ENCODE measurements at places on chromosomes 16 and 17. TPM values are rescaled to one million over a fixed set of nuclear protein-coding genes. Genes with fewer than 3 reads are reported as not detected.

DNA sequence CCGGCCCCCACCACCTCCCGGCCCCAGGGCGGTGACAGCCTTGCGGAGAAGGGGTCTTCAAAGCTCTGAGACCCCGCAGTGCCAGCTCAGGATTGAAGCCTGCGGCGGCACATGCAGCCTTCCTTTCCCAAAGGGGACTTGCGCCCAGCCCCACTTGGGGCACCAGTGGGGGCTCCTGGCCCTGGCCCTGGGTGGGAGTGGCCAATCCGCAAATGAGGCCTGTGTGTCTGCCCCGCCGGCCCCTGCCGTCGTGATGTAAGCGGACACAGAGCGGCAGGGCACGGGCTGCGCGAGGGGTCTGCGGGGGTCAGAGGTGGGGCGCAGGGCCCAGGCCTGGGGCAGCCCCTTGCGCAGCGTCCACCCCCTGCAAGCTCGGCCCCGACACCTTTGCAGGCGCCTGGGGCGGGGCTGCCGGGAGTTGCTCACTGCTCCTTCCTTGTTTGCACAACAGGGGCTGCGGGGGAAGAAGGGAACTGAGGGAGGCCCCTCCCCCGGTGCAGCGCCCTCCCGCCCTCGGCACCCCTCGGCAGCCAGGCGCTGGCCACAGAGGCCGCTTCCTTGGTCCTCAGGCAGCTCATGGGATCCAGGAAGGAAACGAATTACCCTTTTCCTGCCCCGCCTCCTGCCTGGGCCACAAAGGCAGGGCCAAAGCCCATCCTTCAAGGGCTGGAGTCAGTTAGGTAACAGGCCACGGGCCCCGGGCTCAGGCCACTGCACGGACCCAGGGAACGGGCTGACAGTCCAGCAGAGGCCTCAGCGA, 2.9 kb downstream of the SLC16A3 start:
- peak; percentile 78 for DNase-seq

Gene PAFAH1B1
- 132 TPM for polyA plus RNA-seq

- no peak for DNase-seq
These were observed 68.1 kb upstream of the CPHXL start for GRCh38 chr16:75794426-75794825.

DNA sequence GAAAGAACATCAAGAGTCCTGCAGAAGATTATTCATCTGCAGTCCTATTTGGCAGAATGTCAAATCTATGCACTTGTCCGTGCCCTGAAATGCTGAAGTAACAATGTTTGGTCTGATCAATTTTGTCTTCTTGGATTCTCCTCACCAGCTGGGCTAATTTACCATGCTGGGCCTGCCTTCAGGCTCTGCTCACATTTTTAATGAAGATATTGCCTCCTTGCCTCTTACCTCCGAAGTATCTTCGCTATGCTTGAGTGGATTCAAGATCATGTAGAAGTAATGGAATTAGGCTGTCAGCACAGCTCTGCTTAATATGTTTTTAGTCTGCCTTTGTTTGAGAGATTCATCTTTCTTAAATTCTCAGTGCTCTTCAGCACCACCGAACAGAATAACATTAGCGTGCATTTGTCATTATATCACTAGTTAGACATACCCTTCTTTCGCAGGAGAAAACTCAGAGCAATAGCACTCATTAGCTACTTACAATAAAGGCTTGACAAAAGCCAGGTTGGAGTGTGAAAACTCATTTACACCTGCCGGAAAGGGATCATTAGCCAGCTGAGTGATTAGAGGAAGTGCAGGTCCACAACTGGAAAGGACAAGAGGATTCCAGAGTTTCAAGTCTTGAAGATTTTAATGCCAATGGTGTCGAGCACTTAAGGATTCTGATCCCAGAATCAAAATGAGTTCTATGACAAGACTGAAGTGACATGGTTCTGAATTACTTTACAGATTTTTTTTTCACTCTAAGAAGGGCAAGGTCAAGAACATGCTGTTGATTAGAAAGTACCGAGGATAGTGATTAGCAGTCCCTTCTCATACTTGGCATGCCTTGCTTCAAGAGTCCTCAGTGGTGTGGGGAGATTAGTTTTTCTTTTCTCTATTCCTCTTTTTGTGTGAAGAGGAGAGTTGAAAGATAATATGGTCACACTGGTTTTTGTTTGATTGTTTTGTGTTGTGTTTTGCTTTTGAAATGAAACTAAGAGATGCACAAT, 405.6 kb upstream of the TOM1L1 start:
- DNase-seq = no peak

Gene SMIM5
- 0.15 TPM for polyA plus RNA-seq

DNA sequence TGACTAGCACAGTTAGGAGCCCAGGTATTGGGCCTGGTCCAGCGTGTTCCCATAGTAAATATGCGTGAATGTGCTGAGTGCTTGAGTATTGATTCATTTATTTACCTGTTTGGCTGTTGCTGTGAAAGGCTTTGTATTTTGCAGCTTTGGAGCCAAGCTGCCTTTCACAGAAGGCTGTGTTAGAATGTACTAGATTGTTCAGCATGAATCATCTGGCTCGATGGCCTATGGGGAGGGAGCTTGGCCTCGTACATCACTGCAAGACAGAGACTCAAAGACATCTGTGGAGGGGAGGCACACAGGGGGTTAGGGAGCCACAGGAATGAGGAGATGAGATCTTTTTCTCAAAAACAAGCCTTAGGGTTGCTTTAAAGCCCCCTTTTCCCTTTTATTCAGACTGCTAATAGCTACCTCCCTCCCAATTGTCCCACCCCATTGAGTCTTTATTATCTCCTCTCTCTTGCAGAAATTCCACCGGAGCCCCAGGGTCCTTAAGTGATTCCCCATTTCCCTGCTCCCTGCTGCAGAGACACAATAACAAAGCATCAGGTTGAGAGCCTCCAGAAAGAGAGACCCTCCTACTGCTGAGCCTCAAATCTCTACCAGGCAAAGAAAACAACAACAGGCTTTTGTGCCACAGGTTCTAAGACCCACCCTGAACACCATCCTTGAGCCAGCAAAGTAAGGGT, 307.2 kb downstream of the ABCC12 start:
- no peak for DNase-seq

Gene KCNH4
- 0.37 TPM for polyA plus RNA-seq

- DNase-seq = no peak
These were observed 82.2 kb upstream of the BRD7 start for GRCh38 chr16:50450957-50451356.

Gene PRR11
- 58.1 TPM for polyA plus RNA-seq

- no peak for DNase-seq
These were observed 46.7 kb downstream of the MAP2K6 start for GRCh38 chr17:69460963-69461922.

Gene CD300E
- not detected for polyA plus RNA-seq

- DNase-seq = no peak
These were observed 11.4 kb downstream of the PROCA1 start for GRCh38 chr17:28700278-28700677.

- no peak for DNase-seq
These were observed 504 bp upstream of the GOSR1 start for GRCh38 chr17:30476726-30477082.

DNA sequence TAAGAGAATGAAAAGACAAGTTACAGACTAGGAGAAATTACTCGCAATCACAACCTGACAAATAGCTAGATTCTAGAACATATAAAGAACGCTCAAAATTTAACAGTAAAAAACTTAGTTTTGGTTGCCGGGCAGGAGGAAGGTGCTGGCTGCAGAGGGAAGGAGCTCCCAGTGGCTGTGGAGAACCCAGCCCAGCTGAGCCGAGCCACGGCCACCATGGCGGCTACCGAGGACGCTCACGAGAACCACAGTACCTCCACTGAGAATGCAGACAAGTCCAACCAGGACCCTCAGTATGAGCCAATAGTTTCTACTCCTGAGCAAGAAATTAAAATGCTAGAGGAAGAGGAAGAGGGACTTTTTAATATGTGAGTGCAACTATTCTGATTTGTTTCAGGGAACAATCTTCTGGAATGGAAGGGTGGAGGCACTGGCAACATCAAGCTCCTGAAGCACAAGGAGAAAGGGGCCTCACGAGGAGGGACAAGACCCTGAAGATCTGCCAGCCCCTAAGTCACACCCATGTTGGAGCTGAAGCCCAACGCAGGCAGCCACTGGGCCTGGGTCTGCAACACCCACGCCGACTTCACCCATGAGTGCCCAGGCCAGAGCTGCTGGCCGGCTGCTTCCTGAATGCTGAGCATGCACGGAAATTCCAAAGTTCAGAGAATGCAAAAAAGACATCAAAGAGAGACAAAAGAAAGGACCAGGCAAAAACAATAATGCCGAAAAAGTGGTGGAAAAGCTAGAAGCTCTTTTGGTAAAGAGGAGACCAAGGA, 55.0 kb downstream of the DNAH17 start:
- no peak for DNase-seq

Gene TMED6
- polyA plus RNA-seq = 0.19 TPM

DNA sequence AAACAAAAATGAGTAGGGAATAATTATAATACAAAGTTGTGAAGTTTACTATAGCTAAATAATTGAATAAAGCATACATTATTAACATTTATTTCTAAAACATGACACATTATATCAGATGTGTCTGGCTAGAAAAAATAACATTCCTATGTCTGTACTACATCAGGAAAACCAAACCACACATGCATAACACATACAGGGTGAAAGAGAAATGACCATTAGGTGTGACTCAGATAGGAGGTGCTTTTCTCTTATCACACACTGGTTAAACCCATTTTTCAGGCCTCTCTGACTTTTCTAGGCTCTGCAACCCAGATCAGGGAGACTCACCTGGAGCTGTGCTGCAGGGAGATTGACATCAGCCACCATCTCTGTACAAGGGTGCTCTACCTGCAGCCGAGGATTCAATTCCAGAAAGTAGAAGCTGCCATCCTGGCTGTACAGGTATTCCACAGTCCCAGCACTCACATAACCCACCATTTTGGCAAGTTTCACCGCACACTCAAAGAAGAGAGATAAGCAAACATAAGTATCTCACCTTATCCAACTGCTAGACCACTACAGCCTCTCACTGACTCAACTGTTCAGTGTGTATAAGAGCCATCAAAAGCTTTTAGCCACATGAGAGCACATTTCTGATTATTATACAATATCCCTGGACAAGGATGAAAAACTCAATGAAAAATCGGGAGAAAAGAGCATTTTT, 116.6 kb upstream of the C17orf78 start:
- no peak for DNase-seq

GRCh38 chr16:4548124-4548523, 8.0 kb upstream of the C16orf96 start:
- no peak for DNase-seq

GRCh38 chr16:20610892-20611349, 34.8 kb upstream of the ACSM2B start:
- DNase-seq = no peak

DNA sequence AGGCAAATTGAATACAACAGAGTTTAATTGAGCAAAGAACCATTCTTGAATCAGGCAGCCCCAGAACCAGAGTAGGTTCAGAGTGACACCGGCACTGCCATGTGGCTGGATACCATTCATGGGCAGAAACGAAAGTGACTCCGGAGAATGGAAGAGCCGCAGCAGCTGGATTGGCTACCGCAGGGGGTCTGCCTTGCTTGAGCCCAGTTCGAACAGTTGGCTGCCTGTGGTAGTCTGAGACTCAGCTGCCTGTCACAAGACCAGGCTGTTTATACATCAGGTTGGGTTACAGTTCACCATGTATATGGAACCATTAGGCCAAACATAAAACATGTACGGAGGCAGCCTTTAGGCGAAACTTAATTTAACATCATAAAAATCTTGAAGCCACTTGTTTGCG, 205.2 kb upstream of the CHMP6 start:
- DNase-seq = no peak

Gene GNG13
- not detected for polyA plus RNA-seq

DNA sequence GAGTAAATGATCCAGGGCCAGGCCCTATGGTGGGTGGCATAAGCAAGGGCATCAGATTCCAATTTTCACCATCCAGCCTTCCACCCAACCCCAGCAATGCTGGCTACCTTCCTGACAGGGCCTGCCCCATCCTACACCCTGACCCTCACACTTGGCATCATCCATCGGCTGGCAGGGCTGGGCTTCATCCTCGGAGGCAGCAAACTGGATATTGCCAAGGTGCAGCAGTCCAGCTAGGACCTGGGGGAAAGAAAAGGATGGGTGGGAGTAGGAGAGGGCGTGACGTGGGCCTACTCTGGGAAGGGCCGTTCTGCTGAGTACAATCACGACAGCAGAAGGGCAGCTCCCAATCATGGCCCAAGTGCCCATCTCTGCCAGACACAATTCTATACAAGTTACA, 23.5 kb downstream of the MYO19 start:
- DNase-seq = no peak

DNA sequence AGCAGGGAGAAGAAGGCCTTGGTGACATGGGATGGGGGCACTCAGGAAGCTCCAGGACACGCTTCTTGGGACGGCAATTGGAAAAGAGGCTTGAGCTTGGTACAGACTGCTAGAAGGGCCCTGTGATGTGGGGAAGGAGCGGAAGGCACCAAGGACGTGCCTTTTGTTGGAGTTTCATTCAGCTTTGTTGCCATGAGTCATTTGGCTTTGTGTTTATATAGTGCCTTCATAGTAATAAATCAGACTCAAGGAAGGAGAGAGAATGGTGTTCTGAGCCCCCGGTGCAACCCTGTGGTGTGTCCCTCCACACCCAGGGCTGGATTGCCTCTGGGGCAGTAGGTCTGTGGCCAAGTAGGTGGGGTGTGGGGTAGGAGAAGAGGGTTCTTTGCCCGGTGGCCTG, 7.4 kb upstream of the TBX4 start:
- peak; percentile 38 for DNase-seq

Gene BCAR1
- 35.8 TPM for polyA plus RNA-seq

Gene NUP85
- polyA plus RNA-seq = 84.1 TPM

DNA sequence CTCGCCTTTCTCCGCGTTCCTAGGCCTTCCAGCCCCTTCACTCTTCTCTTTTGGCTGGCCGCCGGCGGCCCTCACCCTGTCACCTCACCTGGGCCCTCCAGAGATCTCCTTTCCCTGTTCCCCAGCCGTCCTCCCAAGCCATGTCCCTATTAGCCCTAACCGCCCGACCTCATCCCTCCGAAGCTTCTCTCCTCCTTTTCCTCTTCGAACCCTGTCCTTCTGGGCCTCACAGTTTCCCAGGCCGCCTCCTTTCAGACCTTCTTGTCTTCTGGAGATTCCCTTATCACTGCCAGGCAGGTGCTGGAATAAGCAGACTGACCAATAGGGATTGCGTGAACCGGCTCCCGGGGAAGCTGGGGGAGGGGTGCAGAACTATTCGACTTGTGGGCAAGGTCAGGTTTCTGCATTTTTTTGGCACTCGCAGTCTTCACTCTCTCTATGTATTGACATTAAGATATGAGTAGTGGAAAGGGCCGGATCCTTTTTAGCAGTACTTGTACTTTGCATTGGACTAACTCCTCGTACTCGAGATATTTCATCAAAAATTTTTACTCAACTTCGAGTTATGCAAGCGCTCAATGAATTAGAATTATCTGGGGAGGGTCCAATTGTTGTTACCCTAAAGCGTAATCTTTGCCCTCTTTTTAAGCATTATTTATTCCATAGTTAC, 690 bp downstream of the RHOT1 start:
- peak; percentile 64 for DNase-seq

GRCh38 chr16:47359478-47359877, 101.4 kb downstream of the ITFG1 start:
- no peak for DNase-seq

Measured in A549 (cell line).